ENCODE measurements at places on chromosomes 12 and 14. TPM values are rescaled to one million over a fixed set of nuclear protein-coding genes. Genes with fewer than 3 reads are reported as not detected.

DNA sequence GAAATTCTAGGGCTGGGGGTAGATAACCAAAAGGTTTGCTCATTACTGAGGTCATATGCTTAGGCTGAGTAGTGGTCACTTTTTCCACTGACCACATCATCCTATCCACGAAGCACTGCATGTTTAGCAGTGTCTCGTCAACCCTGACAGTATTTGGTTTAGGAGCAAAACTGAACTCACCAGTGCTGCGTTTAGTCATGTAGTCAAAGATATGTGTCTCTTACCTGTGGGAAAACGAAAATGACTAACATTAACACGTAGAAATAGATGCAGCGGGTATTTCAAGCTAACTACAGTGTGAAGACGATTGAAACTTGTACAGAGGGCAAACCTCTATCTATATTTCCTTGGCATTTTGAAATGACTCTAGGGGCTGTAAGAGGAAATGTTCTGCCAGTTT, 34.6 kb downstream of the MTHFD1 start:
- peaks cover 10% of the 10 kb centered on the region for H3K36me3 ChIP-seq
- H3K27me3 ChIP-seq = no peaks in the 10 kb centered on the region
- no peak overlapping the region for H3K27ac ChIP-seq
- H3K4me1 ChIP-seq = no peaks in the 10 kb centered on the region
- no peak for DNase-seq

The PRB2 gene
- not detected for total RNA-seq

- no peak for DNase-seq
- H3K4me3 ChIP-seq = no peak overlapping the region
- peaks cover 13% of the 10 kb centered on the region for H3K4me1 ChIP-seq
- no peaks in the 10 kb centered on the region for H3K36me3 ChIP-seq
- no peak overlapping the region for H3K27ac ChIP-seq
Observed at GRCh38 chr12:49543221-49543913, 4.5 kb downstream of the KCNH3 start.

The RIN3 gene
- 46.0 TPM for total RNA-seq

DNA sequence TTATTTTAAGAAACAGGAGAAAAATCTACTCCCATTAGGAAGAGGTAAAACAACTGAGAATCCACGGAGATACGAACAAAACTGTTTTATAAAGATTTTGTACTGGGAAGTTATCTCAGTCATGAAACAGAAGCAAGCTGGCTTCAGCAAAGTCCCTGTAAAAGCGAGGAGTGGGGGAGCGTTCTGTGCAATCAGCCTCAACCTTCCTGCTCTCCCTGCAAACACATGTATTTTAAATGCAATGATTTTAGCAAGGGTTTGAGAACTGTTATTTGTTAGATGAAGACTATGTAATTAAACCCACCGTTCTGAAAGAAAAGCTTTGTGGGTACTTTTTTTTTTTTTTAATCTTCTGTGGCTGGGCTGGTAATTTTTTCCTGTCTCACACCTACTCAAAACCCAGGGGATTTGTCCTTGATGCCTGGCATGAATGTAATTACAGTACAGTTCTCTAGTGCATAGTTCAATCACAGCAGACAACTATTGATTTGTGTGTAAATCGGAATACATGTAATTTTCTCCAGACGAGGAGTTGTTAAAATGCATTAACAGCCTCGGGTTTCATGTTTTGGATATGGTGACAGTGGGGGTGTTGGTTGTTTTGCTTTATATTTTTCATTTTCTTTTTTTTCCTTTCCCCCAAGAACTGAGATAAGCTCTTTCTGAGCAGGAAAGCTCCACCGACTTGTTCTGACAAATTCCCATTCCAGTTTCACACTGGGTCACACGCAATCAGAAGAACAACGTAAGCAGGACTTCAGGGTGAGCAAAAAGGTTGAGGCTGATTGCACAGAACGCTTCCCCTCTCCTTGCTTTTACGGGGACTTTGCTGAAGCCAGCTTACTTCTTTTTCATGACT, 153.6 kb downstream of the PHLDA1 start:
- DNase-seq = no peak
- no peak overlapping the region for H3K4me3 ChIP-seq
- no peaks in the 10 kb centered on the region for H3K4me1 ChIP-seq
- no peaks in the 10 kb centered on the region for H3K36me3 ChIP-seq

The KRT6C gene
- not detected for total RNA-seq

- H3K36me3 ChIP-seq = peaks cover 19% of the 10 kb centered on the region
- H3K27ac ChIP-seq = no peak overlapping the region
- DNase-seq = no peak
- H3K27me3 ChIP-seq = no peaks in the 10 kb centered on the region
- no peaks in the 10 kb centered on the region for H3K4me1 ChIP-seq
- no peak overlapping the region for H3K4me3 ChIP-seq
Observed at GRCh38 chr14:64089920-64090319, 204.3 kb downstream of the ESR2 start.

GRCh38 chr14:34957771-34958286, 25.0 kb upstream of the SRP54 start:
- H3K4me1 ChIP-seq = no peaks in the 10 kb centered on the region
- no peaks in the 10 kb centered on the region for H3K27me3 ChIP-seq
- H3K27ac ChIP-seq = no peak overlapping the region
- DNase-seq = no peak
- H3K36me3 ChIP-seq = no peaks in the 10 kb centered on the region

DNA sequence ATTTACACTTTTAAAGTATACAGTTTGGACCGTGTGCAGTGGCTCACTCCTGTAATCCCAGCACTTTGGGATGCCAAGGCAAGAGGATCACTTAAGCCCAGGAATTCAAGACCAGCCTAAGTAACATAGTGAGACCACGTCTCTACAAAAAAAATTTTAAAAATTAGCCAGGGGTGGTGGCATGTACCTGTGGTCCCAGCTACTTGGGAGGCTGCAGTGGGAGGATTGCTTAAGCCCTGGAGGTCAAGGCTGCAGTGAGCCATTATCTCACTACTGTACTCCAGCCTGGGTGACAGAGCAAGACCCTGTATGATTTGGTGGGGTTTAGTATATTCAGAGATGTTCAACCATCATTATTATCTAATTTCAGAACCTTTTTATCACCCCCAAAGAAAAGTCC, 4.7 kb downstream of the EIF4B start:
- DNase-seq = no peak
- no peak overlapping the region for H3K4me3 ChIP-seq
